Ovary (tissue), 10 donors: ENCODE measurements at places on chromosomes 12 and 14. TPM values are rescaled to one million over a fixed set of nuclear protein-coding genes. Genes with fewer than 3 reads are reported as not detected.

GRCh38 chr12:120485961-120486881 lies 9.7 kb upstream of the DYNLL1 start:
- no peak for DNase-seq

The CFAP251 gene
- total RNA-seq = 28.7 TPM

- DNase-seq = no peak
Observed at GRCh38 chr12:3571323-3571722, 80.3 kb downstream of the PRMT8 start.

- peak; percentile 42 for DNase-seq
Observed at GRCh38 chr12:26651566-26652188, 181.3 kb downstream of the ITPR2 start.

DNA sequence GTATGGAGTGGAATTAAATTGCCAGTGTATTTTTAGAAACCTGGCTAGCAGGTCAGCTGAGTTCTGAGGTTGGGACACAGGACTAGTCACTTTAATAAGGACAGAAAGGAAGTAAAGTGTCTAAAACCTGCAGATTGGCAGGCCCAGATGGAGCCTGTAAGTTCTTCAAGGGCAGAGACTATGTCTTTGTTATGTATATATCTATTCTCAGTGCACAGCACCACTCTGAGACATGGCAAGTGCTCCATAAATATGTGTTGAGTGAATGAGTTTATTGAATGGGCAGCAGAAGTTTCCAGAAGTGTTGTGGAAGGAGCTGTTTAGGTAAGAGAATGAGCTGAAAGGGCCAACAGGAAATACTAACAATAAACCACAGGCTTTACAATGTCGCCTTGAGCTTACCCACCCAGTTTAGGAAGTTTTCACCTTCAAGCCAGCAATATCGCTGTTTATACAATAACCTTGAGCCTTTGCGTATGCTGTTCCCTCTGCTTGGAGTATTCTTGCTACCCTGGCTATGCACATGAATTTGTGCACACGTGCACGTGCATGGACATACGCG lies 109.5 kb upstream of the TMPO start:
- DNase-seq = no peak

- no peak for DNase-seq
Observed at GRCh38 chr12:74896186-74896585, 313.5 kb downstream of the KCNC2 start.

The NTS gene
- total RNA-seq = not detected

The RPS6KL1 gene
- 3.0 TPM for total RNA-seq

- DNase-seq = no peak
Observed at GRCh38 chr12:41527534-41528116, 339.5 kb downstream of the PDZRN4 start.

The ADAM21 gene
- not detected for total RNA-seq

DNA sequence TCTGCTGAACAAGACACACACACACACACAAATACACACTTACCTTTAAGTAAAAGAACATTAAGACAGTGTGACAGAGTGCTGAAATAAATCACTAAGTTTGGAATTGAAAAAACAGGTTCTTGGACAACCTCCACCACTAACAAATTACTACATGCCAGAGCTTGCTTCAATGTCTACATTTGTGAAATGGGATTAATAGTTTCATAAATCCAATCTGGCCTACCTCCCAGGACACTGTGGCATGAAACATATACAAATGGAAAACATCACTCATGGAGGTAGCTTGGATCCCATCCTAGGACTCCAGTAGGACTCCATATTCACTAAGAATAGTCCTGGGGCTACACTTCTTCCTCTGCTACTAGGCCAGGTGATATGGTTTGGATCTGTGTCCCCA lies 8.2 kb upstream of the CCDC60 start:
- no peak for DNase-seq

DNA sequence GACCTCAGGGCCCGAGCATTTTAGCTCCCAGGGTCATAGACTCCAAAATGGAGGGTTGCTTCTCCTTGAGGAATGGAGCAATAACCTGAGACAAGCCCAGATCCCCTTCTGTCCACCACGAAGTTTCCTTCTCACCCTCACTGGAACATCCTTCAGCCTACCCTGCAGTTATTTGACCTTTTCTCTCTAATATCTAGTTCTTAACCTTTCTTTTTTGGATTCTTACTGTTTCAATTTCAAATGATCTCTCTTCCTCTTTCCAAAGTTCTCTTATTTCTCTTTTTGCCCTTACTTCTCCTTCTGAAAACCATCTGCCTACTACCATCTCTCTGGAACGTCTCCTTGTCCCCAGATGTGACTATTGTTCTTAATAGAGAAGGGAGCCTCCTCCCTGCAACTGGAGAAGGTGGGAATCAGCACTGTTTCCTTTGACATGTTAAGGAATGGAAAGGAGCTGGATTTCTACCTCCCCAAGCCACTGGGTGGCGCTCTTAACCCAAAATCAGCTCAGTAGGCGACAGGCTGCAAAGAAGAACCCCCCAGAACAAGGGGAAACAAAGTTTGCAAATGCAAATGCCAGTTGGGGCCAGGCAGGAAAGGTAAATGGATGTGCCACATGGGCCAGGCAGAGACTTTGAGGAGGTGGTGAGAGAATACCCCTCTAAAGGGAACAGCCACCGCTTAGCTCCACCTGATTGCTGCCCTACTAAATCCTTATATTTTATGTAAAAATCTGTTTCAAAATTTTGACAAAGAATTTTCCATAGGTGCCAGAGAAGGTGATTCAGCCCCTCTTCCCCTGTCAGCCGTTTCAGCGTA lies 22.4 kb upstream of the PDE1B start:
- peak; percentile 18 for DNase-seq

- DNase-seq = peak; percentile 37
Observed at GRCh38 chr14:61321385-61322010, at the start of gene PRKCH. Gene PRKCH (plus strand): TSS chr14:61321579. CDS start chr14:61322102, 523 bp downstream.

DNA sequence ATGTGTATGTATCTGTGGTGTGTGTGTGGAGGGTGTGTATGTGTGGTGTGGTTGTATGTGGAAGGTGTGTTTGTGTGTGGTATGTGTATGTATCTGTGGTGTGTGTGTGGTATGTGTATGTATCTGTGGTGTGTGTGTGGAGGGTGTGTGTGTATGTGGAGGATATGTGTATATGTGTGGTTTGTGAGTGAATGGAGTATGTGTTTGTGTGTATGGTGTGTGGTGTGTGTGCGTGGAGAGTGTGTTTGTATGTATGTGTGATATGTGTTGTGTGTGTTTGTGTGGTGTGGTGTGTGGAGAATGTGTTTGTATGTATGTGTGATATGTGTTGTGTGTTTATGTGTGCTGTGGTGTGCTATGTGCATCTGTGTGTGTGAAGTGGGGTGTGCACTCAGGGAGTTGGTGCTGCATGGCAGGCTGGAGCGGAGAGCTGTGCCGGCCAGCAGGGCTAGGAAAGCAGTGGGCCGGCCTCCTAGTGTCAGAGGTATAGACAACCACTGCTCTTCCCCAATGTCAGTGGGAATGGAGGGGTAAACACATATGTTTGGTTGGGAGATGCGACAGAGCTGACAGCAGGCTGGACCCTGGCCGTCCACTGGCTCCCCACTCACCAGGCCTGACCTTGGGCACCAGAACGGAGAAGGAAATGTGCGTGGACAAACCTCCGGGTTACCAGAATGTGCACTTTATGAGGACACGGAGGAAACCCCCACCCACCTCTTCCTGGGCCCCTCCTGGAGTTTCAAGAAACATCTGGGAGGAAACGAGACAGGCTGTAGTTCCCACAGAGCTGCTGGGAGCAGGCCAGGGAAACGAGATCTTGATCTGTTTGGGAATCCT lies 60.7 kb downstream of the CLMN start:
- DNase-seq = no peak

- DNase-seq = no peak
Observed at GRCh38 chr12:127107744-127108143, 1159.2 kb upstream of the TMEM132C start.

DNA sequence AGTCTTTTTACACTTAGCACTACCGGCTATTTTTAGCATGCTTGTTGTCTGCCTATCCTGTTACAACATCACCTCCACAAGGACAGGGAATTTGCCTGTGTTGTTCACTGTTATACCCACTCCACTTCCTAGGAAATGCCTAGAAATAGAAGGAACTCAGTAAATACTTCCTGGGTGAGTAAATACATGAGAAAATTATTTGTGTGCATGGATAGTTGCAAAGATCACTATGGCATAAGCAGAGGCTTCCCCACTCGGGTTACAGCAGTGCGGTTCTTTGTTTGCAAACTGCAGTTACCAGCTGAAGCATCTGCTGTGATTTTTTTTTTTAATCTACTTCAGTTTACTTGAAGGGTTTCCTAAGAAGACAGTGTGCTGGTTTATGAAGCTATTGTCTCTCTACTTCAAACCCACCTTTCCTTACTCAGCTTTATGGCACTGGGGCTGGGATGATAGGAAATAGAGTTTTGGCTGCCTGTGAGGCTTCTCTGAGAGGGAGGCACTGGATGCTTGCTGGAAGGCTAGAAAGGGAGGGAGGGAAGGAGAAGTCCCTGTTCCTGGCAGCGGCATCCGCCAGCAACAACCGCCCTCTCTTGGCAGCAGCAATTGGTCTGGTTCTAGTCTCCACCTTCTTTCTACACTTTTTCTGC lies 29.0 kb downstream of the PDE6H start:
- peak; percentile 56 for DNase-seq

DNA sequence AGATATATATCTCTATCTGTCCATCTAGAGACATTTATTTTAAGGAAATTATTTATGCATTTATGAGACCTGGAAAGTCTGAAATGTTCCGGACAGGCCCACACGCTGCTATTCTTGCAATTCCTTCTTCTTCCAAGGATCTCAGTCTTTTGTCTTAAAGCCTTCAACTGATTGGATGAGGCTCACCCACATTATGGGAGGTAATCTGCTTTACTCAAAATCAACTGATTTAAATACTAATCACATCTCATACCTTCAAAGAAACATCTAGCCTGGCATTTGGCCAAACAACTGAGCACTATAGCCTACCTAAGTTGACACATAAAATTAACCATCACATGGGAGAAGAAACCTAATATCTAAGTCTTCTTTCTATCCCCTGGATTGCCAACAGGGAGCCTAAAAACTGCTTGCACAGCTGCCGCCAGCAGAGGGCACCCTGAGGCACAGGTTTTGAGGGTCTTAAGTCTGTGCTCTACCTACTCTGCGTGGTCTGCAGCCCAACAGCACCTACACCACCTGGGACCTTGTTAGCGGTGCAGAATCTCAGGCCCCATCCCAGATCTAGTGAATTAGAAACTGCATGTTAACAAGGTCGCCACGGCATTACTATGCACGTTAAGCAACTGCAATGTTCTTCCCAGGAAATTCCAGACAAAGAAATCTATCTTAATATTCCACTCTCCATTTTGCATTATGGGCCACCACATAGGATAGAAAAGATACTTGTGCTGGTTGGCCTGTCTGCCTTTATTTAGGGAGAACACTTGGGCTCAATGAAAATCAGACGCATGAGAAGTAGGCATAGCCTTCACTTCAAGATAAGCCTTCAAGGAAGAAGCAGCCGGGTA lies 249.7 kb downstream of the FOXG1 start:
- DNase-seq = peak; percentile 9

The CLEC4C gene
- total RNA-seq = not detected

- no peak for DNase-seq
Observed at GRCh38 chr12:10221846-10222245, 9.2 kb downstream of the GABARAPL1 start.

The VWF gene
- 88.7 TPM for total RNA-seq

- DNase-seq = no peak
Observed at GRCh38 chr12:68177562-68177961, 18.0 kb upstream of the IFNG start.

GRCh38 chr14:103070971-103071542 lies 13.0 kb upstream of the LBHD2 start:
- DNase-seq = no peak

DNA sequence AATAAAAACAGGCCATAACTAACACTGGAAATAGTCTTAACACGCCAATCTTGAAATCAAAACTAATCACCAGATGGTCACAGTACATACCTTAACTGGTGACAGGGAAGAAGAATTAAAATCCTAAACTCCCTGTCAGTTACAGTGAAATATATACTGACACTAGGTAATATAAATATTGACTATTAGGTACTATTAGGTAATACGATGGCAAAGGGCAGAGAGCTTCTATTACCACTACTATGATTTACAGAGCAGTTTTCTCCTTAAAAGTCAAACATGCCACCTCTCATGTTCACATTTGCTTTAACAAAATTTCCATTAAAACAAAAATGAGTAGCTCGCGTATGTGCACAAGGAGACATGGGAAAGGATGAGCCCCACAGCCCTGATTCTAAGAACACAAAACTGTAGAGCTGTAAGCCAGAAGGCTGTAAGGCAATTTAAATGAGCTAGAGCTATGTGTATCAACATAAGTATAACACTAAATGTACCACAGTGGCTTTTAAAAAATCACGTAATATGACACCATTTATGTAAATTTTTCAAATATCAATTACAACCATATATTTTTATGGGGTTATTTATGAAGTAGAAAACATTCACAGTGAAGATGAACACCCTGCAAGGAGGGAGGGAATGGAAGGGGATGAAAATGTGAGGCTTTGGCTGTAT lies 19.1 kb downstream of the SETD3 start:
- DNase-seq = no peak

- no peak for DNase-seq
Observed at GRCh38 chr12:63918800-63919300, 74.3 kb downstream of the SRGAP1 start.

DNA sequence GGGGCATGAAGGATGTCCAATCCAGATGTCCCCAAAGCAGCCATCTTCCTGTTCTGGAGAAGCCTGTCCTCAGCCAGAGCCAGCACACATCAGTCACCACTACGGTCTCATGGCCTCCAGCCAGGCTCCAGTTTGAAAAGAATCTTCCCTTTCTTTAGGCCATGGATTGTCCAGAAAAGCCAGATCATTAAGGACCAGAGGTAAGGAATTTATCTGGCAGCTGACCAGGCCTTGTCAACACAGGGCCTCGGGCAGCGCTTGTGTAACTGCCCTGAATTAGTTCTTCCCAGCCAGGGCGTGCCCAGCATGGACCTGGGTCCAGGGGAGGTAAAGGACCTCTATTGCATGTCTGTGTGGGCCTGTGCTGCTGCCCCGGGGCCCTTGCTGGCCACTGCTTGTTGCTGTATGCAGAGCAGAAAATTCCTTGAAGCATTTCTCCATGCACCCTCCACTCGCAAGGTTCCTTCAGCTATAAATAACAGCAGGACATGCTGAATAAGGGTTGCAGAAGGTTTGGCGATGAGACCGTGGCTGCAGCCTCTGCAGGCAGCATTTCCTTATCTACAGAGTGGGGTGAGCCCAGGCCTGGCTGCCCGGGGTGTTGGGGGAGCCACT lies 21.7 kb upstream of the VPS37B start:
- no peak for DNase-seq

DNA sequence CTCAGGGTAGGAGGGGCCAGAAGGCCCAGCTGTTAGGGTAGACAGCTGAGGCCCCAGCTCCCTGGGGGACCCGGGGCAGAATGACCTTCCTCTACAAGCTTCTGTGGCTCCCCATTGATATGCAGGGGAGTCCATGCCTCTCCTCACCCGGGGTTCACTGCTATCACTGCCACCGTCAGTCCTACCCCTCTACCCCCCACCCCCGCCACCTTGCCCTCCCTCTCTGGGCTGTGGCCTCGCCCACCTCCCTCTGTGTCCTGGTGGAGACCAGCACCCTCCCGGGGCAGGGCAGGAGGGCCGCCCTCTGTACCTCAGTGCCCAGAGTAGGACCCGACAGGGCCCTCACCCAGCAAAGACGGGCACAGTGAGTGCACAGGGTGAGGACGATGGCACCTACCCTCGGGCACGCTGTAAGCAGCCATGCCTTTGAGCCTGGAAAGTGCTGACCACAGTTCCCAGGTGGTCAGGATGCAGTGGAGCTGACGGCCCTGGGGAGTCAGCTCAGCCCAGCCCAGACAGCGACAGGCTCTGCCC lies 88.4 kb upstream of the SFSWAP start:
- DNase-seq = no peak
